ENCODE measurements at places on chromosomes 3 and 15.

GRCh38 chr15:78206326-78207109 is 27.8 kb downstream of the ACSBG1 start:
- DNase-seq = no peak

DNA sequence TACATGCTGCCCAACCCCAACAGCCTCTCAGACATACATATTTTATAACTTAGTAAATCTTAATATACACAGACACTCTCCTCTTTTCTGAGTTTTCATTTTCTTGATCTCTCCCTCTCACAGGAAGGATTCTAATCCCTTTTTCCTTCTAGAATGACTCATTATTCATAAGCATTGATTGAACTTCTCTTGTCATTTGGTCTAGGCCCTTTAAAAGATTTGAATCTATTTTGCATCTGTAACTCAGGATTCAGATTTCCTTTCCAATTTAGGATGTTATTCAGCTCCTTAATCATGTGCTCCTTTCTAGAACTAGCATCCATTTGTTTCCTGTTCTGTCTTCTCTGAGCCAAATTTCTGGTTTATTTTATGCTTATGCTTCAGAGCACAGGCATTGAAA is 624.5 kb upstream of the SGO1 start:
- no peak for DNase-seq

GRCh38 chr3:96209699-96210098 is 604.7 kb upstream of the EPHA6 start:
- DNase-seq = no peak

DNA sequence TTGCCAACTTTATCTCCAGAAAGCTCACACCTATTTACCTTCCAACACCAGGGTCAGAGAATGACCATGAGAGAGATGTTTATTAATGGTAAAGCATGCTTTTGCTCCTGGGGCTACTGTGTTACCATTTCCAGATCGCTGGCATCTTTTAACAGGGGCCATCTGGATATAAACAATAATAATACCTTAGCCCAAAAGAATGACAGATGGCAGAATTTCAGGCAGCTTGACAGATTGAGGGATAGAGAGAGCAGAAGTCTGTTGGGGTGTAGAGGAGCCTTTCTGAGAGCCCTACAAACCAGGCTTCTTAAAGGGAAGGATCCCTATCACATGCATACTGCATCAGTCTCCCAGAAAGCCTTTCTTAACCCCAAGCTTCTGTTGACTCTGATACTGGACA is 17.7 kb downstream of the RBP1 start:
- no peak for DNase-seq

DNA sequence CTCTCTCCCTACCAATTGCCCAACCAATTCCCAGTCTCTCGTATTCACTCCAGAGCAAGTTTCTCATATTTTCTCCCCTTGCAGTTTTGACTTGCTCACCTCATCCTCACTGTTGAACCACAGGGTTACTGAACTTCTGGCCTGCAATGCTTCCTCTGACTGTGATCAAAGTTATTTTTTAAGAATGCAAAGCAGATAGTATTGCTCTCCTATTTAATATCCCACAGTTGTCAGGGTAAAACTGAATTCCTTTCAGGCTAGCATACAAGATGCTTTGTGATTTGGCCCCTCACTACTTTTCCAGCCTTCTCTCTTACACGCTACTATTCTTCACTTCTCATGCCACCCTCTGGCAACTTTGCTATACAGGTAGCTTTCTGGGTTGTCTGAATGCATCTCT is 80.9 kb downstream of the LRRFIP2 start:
- DNase-seq = no peak

GRCh38 chr3:9552252-9552999 is 1.2 kb downstream of the LHFPL4 start:
- peak; percentile 34 for DNase-seq

DNA sequence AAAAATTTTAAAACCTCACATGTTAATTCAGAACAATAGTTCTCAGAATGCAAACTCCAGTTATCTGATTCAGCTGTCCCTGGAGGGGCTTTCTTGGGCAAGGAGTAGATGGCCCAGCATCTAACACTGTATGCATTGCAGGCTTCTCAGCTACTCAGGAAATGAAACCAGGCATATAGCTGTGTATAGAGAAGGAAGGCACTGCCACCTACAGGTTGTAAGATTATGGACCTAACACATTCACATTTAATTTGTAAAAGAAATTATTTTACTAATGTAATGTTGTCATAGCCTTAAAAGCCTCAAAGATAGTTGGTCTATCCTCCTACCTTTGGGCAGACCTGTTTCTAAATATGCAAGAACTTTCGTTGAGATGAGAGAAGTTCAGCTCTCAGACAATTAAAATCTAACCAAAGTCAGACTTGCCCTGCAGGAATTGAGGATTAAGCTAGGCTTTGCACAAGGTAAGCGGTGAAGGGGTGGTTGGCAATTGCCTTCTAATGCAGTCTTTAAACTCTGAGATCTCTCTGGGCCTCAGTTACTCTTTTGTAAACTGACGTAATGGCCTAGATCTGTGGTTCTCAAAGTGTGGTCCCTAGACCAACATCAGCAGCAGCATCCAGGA is 132.8 kb upstream of the SLC24A5 start:
- no peak for DNase-seq

DNA sequence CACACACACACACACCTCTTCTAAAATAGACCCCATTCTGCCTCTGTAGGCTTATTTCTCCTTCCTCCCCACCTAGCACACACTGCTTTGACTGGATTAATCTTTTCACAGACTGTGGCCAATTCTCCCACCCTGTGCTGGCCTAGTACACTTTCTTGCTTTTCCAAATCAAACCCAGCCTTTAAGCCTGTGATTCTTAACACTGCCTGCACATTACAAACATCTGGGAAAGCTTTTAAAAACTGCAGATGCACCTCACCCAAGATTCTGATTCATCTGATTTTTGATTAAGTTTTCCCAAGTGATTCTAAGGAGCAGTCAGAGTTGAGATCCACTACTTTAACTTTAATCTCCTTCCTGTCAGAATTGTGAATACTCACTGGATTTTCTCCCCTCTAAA is 12.8 kb downstream of the CSNK1G1 start:
- DNase-seq = no peak

GRCh38 chr3:134039161-134039862 is 9.6 kb upstream of the SLCO2A1 start:
- DNase-seq = no peak

DNA sequence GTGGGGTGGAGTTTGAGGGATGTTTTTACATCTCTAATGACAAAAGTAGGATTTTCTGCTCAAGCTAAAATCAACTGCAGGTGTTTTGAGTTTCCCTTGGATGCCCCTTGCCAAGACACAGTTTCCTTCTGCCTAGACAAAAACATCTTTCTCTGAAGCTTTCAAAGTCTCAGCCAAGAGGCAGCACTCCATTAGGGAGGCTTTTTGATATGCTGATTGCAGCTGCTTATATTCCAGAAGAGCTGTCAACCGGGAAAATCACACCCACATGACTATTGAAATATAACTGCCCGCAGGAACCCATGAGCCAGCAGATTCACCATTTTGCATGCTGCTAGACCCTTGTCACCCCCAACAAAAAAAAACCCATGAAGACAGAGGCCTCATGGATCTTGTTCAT is 27.5 kb upstream of the ZNF148 start:
- no peak for DNase-seq

GRCh38 chr3:48352546-48352945 is 19.1 kb upstream of the SPINK8 start:
- no peak for DNase-seq

- no peak for DNase-seq
Observed at GRCh38 chr3:110344897-110345767, 726.5 kb upstream of the NECTIN3 start.

GRCh38 chr3:127817406-127817841 is 4.9 kb downstream of the MGLL start:
- DNase-seq = no peak

GRCh38 chr3:53079791-53080555 is 34.1 kb upstream of the SFMBT1 start:
- DNase-seq = no peak

DNA sequence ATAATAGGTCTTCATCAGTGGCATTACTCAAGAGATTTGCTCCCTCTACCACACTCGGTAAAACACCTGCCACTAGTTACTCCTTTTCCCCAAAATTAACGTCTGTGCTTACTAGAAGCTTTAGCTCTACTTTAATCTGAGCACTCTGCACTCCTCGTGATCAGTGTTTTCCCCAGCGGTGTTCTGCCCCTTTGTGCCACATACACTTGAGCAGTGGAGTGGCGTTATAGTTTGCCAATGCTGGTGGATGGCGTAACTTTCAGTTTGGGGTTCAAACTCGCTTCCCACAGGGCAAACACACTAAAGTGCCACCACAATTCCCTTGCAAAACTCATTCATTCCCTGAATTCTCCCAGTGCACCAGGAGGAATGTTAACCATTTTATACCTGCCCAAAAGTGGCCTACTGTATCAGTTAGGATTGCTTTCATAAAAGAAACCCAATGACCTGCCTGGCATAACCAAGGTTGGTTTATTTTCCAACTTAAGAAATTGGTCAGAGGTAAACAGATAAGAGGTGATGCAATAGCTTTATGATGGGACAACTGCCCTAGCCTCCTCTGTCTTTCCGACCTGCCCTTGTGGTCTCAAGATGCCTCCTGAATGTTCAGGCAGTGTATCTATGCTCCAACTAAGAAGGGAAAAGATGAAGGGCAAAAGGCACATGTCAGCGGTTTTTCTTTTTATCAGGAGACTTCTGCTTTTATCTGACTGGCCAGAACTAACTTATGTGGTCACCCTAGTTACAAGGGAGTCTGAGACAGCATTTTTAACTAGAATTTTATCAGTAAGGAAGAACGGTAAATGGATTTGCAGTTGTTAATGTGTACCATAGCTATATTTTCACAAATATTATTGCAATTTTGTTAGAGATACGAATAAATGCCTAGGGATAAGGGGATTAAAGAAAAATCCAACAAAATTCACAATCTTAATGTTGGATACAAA is 83.9 kb downstream of the FSIP1 start:
- no peak for DNase-seq

DNA sequence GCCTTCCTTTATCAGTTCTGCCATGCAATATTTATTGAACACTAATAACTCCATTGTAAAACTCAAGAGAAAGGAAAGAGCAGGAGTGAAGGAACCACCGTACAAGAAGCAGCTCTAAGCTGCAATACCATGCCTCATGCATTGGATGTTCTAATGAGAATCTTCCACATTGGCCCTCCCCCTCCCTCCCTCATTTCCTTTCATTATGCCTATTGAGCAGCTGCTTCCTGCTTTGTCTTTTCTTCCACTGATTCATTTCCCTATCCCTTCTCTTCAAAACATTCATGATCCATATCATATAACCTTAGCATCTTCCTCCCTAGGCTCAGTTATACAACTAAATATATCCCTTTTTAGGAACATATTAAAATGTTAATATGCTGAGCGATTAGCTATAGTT is 698.7 kb upstream of the GOLIM4 start:
- DNase-seq = no peak

GRCh38 chr3:119311081-119311925 is 17.1 kb downstream of the ARHGAP31 start:
- DNase-seq = no peak

DNA sequence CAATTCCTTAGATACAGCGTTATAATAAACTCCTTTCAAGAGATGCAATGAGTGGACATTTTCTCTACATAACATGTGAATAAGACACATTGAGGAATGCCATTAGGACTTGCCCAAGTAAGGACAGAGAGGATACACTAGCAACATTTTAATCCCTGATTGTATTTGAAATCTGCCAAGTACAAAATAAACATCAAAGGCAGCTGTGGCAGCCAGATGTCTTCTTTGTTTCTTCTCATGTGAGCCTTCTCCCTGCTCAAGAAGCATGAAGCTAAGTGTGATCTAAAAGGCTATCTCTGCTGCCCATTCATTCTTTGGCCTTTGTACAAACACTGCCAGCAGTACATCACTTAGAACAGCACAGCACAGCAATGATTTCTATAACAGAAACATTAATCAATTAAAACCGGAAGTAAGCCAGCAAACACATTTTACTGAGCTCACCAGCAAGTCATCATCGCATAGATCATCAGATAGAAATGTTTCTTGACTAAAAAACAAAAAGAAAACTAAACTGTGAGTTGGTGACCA is 364.0 kb downstream of the CNTN6 start:
- no peak for DNase-seq

- no peak for DNase-seq
Observed at GRCh38 chr3:121768452-121768851, 18.9 kb upstream of the GOLGB1 start.

DNA sequence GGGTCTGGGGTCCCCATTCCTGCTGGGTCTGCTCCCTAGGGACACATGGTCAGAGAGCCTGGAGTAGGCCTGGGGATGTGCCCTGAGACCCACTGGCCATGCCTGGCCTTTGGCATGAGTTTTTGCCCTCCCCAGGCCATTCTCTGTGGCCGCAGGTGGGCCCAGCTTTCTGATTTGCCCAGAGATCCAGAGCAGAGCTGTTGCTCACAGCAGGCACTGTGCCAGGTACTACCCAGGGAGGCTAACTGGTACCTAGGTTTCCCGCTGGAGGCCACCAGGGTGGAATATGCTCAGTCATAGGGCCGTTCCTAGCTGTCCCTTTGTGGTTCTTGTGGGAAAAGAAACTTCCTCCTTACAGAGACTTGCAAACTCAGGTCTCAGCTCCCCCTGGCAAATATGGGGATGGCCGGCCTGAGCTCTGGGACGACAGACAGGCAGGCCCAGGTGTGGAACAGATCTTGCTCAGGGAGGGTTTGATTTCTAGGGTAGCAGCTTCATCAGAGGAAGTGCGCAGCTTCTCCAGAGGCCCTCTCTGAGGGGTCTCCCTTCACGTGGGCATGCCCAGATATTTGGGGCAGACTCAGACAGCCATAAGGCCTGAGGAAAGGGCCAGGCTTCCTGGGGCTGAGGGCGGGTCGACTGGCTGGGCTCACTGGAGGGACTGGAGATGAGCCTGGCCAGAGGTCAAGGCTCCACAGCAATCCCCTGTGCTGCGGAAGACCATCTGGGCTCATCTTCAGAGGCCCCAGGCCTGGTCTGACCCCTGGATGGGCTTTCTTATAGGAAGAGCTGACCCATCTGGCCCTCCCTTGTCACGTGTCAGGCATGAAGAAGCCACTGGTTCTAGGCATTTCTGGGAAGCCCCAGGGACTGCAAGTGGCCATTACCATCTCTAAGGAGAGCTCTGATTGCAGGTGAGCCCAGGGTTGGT is 28.0 kb downstream of the ACAA1 start:
- DNase-seq = no peak
